Immature natural killer cell (primary cell): ENCODE measurements at places on chromosomes 3 and 15.

DNA sequence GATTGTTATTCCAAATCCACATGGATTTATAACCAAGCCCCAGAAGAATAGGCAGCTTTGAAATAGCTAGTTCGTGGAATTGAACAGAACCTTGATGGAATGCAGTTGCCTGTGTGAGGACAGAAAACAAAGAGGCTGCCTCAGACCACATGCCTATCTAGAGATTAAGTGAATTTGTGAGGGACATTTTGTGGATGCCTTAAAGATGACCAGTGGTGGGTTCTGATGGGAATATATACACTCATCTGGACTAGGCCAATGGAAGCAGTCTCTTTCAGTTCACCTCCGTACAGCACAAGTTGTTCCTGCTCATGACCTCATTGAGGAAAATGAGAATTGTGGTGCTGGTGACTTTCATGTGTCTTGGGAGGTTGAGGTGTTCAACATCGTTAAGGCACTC, 63.2 kb upstream of the PYDC2 start:
- no peak for DNase-seq
- H3K27ac ChIP-seq: no peak overlapping the region
- no peak overlapping the region for H3K4me3 ChIP-seq
- no peaks in the 10 kb centered on the region for H3K4me1 ChIP-seq

DNA sequence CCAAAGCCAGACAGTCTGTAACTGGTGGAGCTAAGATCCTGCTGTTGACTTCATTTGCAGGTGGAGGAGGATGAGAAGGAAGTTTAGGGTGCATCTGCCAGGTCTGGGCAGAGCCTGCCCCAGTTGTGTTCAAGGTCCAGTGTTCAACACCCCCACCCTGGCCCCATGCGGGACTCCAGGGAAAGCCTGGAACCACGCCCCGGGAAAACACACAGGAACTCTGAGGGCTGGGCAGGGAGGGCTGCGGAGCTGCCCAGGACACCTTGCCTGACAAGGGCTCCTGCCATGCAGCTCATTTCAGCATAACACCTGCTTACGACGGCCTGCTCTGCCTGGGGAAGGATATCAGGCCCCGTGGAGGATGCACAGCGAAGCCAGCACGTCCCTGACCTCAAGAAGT, 286.3 kb downstream of the XXYLT1 start:
- H3K4me3 ChIP-seq: no peak overlapping the region
- H3K4me1 ChIP-seq: no peaks in the 10 kb centered on the region
- H3K36me3 ChIP-seq: no peaks in the 10 kb centered on the region
- DNase-seq: no peak
- H3K27ac ChIP-seq: no peak overlapping the region

- H3K36me3 ChIP-seq: no peaks in the 10 kb centered on the region
- H3K27me3 ChIP-seq: no peaks in the 10 kb centered on the region
- DNase-seq: no peak
- H3K27ac ChIP-seq: no peak overlapping the region
- H3K4me3 ChIP-seq: peak overlapping the region; percentile 63
Measured at GRCh38 chr15:38085114-38085513, 150.7 kb downstream of the TMCO5A start.

- H3K27me3 ChIP-seq: peaks cover 4% of the 10 kb centered on the region
- H3K36me3 ChIP-seq: peaks cover 31% of the 10 kb centered on the region
- no peak for DNase-seq
- H3K4me3 ChIP-seq: no peak overlapping the region
Measured at GRCh38 chr3:32481791-32482631, 20.6 kb downstream of the CMTM6 start.
